ENCODE measurements at places on chromosomes 1 and 21. TPM values are rescaled to one million over a fixed set of nuclear protein-coding genes. Genes with fewer than 3 reads are reported as not detected.

GRCh38 chr1:185541871-185542301, 192.3 kb upstream of the HMCN1 start:
- DNase-seq, result no peak

DNA sequence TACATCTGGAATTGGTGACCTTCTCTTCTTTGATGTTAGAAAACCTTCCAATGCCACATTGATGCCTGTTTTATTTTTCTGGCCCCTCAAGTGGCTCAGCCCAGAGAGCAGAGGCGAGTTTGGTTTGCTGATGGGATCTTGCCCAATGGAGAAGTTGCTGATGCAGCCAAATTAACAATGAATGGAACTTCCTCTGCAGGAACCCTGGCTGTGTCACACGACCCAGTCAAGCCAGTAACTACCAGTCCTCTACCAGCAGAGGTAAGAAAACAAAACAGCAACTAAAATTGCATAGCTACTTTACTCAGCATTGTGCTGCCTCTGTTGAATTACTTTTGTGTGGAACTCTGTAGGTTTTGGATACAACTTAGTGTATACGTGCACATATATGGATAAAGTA, 97.6 kb downstream of the CC2D1B start:
- DNase-seq, result no peak

DNA sequence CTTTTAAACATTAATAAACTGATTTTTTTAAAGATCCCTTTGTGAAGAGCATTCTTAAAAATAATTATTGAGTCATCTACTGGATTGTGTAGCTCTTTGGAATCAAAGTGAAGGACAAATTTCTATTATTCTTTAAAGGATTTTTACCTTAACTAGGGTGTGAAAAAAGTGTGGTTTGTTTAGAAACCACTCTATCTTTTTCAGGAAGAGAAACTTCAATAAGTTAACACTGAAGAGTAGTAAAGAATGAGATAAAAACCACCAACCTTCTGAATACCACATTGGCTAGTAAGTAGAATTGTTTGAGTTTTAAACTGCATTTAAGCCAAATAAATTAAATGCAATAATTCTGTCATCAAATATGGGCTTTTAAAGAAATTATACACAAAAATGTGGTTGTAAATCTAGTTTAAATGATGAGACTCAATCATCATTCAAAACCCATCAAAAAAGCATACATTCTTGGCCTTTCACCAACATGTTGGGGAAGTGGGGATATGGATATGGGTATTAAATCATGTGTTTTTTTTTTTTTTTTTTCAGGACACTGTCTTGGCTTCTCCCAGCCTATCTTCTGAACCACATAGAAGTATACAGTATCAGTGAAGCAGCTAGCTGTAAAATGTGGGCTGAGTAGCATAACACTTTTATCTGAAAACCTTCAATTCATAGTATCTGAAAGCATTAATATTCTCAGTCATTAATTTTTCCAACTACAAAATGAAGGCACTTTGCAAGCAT, 4.8 kb downstream of the S1PR1 start:
- DNase-seq, result no peak

- DNase-seq, result no peak
Measured at GRCh38 chr1:147634645-147635044, 35.7 kb downstream of the ACP6 start.

PROK1 gene
- not detected for total RNA-seq

SPATA46 gene
- total RNA-seq, result not detected

AUNIP gene
- 7.3 TPM for total RNA-seq

OR2T29 gene
- not detected for total RNA-seq

TDRD5 gene
- not detected for total RNA-seq

All from CD8-positive, alpha-beta memory T cell (primary cell).